ENCODE measurements at places on chromosomes 4 and X.

DNA sequence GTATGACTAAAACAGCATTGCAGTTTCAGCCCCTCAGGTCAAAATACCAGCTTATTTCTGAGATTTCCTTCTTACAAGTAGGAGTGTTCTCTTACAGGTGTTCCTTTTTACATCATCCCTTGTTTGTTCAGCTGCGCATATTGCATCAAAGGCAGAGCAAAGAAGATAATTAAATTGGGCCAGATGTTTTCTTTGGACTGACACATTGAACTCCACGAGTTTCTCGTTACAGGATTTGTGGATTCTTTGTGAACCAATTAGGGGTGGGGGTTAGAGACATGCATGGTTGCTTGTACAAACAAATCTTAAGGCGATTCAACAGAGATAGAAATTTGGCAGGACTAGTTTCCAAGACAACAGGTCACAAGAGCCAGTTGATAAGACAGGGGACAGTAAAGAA, 95.7 kb downstream of the SPANXN4 start:
- DNase-seq: no peak

DNA sequence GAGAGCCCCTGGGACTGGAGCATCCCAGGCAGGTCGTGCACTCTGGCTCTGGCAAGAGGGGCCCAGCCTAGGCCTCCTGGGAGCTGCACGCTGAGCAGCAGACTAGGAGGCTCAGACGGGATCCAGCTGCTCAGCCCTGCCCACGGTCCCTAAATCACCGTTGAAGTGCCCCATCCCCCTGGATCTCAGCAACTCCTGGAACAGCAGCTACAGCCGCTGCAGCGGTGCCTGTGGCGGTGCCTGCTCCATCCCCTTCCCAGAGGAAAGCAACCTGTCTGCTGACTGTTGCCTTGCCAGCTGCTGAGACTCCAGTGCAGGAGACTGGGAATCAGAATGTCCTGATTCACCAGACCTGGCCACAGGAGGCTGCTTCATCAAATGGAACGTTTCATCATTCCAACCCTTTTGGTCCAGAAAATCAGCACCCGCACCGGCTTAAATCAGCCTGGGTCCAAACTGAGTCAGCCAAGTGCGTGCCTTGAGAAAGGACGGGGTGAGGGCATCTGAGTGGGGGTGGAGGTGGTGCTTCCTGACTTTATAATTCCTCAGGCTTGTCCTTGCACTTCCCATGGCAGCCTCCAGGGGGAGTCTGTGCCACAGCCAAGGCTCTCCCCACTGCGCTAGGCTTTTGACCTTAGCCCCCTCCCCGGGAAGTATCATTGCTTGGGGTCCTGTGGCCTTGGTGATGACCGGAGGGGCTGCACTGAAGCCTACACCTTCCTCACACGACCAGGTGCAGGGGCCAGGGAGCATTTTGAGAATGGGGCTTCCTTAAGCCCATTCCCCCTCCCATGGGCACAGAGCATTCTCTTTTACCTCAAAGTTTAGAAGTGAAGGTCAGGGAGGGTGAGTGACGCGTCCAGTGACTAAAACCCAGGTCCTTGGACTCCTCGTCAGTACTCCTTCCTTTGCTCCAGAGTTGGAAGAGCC, 6.5 kb downstream of the ZNF185 start:
- DNase-seq: no peak

DNA sequence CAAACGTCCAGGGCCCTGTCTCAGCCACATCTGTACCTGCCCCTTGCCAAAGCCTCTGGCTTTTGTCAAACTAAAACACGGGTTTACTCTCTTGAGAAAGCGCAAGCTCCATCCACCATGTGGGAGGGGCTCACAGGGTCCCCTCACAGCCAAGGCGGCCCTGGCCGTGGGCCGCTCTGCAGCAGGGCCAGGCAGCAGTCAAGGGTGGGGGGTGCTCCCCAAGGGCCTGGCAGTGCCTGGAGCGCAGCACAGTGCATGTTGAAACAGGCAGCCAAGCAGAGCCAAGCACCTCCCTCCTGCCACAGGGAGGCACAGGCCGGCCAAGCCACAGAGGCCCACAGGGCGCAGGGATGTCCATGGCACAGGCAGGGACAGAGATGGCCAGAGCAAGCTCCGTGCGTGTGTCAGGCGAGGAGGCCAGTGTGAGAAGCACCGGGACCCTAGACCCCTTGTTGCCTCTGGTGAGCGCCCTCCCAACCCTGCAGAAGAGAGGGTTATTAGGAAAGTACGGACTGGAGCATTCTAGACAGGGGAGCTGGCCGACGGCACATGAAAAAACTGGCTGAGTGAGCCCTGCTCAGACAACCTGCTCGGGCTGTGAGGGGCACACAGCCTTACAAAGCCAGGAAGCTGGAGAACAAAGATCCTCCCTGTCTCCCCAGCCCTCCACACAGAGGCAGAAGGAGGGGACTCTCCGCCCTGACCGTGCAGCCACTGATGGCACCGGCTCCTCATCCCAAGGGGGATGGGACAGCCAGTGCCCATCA, 39.0 kb downstream of the FAM53A start:
- DNase-seq: no peak

DNA sequence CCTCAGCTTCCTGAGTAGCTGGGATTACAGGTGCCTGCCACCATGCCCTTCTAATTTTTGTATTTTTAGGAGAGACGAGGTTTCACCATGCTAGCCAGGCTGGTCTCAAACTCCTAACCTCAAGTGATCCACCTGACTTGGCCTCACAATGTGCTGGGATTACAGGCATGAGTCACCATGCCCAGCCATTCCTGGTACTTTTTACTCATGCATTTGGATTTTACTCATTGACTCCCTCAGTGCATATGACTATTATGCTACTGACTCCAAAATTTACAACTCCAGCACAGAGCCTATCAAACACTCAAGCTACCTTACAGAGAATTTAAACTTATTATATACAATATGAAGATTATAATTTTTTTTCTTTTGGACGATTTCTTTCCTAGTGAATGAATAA, 199.9 kb downstream of the CXXC4 start:
- no peak for DNase-seq

- no peak for DNase-seq
These were observed 150.5 kb upstream of the RXFP1 start for GRCh38 chr4:158371158-158371557.

All from CMK (cell line).